ENCODE measurements at places on chromosomes 16 and 17. TPM values are rescaled to one million over a fixed set of nuclear protein-coding genes. Genes with fewer than 3 reads are reported as not detected.

The SERPINF2 gene
- 0.36 TPM for total RNA-seq

DNA sequence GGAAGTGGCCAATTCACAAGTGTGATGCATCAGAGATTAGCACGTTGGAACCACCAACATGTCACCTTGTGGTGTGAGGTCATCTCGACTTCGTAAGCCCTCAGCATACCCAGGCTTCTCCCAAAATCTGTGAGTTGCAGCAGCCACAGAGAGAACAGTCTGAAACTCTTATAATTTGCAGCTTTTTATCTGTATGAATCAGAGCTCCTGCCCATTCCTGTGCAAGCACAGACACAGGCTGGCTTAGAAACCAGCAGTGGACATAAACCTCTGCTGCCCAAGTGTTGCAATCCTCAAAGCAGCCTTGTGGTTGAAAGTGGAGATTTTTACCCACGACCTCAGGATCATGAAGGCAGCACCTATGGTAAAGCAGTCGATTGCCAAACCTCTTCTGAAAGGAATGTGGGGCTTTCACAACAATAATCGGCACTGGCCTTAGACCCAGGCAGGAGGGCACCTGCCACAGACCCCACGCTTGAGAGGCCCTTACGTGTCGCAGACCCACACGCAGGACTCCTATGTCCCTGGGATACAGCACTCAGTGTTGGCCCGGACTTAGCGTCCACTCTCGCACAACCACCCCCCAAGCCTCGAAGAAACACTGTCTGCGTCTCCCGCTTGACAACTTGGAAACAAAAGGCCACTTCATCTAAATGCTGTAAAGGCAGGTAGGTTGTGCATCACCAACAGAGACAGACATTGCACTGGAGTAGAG, 24.5 kb upstream of the OSGIN1 start:
- DNase-seq = no peak

GRCh38 chr17:76529224-76530094, 8.1 kb downstream of the CYGB start:
- no peak for DNase-seq

The PRR35 gene
- total RNA-seq = not detected

The ZNF287 gene
- 5.0 TPM for total RNA-seq

The CDRT15 gene
- not detected for total RNA-seq

The CDC27 gene
- 134 TPM for total RNA-seq

DNA sequence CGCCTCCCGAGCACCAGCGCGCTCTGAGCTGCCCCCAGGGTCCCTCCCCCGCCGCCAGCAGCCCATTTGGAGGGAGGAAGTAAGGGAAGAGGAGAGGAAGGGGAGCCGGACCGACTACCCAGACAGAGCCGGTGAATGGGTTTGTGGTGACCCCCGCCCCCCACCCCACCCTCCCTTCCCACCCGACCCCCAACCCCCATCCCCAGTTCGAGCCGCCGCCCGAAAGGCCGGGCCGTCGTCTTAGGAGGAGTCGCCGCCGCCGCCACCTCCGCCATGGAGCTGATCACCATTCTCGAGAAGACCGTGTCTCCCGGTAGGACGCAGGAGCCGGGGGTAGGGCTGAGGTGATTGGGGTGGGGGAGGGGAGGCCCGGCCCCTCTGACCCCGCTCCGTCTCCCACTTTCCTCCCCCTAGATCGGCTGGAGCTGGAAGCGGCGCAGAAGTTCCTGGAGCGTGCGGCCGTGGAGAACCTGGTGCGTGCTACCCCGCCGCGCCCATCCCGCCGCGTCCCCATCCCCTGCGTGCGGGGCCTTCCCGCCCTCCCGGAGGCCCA, 329 bp downstream of the KPNB1 start:
- no peak for DNase-seq

DNA sequence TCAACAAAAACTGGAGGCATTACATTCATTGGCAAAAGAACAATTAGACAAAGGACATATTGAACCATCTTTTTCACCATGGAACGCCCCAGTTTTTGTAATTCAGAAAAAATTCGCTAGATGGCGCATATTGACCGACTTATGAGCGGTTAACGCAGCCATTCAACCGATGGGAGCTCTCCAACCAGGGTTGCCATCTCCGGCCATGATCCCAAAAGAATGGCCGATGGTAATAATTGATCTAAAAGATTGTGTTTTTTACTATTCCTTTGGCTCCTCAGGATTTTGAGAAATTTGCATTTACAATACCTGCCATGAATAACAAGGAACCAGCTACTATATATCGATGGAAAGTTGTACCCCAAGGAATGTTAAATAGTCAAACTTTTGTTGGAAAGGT, 21.4 kb downstream of the ALOX15B start:
- peak; percentile 53 for DNase-seq

- no peak for DNase-seq
Observed at GRCh38 chr16:2243781-2244180, 7.5 kb downstream of the DNASE1L2 start.

DNA sequence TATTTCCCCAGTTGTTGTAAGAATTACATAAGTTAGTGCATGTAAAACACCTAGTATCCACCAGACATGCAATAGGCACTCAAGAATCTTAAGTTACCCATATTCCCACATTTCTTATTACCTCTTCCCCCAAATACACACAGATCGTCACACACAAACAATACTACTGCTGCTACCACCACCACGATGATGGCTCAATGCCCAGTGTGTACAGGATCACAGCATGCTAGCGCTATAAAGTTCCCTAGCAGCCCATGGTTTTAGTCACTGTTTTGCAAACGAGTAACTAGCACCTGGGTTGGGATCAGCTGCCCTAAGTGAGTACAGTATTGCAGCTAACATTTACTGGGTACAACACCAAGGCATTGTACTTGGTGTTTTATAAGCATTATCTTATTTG, 411.7 kb downstream of the UTP18 start:
- no peak for DNase-seq

- DNase-seq = no peak
Observed at GRCh38 chr16:50446861-50447260, 78.1 kb upstream of the BRD7 start.

DNA sequence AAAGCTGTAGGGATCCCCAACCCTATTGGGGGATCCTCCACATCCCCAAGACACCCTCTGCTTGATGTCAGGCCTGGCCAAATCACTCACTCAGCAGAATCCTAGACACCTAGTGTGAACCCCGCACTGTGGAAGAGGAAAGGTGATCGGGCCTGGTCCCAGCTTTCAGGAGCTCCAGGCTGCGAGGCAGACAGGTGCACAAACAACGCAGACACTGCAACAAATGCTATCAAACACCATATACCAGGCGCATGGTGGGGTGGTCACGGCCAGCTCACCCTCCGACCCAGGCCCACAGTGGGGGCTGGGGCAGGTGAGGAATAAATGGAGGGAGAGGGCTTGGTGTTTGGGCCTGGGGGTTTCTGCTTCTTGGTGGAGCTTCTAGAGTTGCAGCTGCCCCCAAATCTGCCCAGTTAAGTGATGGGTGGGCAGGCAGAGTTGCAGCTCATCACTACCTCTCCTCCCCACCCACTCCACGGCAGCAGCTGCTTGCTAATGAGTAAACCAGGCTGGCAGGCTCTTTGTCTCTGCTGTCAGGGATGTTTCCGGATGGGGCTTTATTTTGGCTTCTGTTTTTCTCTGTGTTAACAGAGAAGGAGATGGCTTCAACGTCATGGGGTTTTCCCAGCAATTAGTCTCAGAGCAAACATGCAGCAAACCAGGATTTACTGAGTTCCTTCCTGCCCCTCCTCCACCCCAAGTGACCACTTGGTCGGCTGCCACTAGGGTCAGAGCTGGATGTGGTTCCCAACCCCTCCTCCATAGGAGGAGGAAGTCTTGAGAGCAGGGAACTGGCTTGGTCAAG, 46.6 kb downstream of the PECAM1 start:
- no peak for DNase-seq

DNA sequence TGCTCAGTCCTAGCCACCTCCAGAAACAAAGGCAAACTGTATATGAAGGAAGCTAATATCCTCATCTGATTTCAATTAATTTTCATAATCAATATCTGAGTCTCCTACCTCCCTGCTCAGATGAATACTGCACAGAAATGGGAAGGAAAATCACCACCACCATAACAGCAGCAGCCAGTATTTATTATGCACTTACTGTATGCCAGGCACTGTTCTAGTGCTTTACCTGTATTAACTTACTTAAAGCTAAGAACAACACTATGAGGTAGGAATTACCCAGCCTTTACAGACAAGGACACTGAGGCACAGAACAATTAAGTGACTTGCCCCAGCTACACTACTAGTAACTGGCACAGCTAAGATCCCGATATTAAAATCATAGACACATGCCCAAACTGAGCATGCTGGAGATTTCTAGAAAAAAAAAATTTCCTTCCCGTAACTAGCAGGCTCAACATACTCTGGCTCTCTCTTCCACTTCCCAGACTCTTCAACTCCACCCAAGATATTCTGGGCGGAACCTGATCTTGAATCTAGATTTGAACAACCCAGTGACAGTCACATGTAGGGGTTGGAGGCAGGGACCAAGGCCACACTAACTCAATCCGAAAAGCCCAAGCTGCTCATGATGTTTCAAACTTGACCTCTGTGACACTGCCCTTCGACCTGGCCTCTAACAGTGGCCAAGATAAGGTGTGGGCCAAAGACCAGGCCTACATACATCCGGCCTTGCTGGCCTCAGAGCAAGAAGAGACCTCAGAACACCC, 3.9 kb downstream of the TRIM25 start:
- DNase-seq = no peak

DNA sequence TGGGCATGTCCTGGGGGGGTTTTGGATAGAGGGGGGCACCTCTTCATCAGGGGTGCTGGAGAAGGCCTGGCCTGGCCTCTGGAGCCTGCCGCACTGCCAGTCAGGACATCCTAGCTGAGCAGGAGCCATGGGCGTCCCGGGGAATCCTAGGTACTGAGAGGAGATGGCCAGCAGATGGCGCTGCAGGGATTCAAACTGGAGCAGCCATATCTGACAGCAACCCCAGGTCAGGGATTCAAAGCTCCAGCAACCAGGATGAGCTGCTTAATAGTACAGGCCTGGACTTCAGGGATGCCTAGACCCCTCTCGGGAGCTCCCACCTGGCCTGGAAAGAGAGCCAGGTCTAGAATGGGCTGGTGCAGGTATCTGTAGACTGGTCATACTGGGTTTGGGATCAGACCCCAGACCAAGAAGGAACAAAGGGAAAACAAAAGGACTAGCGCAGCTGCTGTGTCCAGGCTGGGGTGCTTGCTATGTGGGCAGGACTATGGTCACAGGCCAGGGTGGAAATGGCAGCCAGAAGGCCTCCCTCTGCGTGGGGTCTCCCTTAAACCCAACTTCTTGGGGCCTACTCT, 306.9 kb upstream of the RBFOX1 start:
- peak; percentile 40 for DNase-seq

DNA sequence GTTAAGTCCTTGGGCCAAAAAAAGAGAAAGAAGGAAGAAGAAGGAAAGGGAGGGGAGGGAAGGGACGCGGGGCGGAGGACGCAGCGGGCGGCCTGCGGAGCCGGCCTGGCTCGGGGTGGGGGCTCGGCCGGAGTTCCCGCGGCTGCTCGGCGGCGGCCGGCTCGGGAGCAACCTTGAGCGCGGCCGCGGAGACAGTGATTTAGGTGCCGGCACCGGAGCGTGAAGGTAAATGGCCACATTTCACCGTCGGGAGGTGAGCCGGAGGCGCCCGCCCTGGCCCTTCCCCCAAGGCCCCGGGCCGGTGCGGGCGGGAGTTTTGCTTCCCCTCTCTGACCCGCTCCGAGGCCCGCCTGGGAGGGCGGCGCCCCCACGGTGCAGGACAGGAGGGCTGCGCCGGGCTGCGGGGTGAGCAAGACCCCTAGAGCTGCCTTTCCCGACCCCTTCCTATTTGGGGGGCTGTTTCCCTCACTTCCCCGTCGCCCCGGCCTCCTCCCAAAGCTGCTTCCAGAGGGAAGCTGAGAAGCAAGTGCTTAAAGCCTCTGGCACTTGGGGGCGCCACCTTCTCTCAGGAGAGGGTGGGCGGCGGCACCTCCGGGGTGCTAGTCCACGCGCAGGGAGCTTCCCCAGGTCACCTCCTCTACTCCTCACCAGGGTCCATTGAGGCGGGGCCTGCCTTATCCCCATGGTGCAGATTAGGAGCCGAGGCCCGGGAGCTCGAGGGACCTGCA, 56.5 kb downstream of the MRM1 start:
- DNase-seq = peak; percentile 22

- DNase-seq = no peak
Observed at GRCh38 chr17:841313-841712, 59.2 kb downstream of the MRM3 start.

DNA sequence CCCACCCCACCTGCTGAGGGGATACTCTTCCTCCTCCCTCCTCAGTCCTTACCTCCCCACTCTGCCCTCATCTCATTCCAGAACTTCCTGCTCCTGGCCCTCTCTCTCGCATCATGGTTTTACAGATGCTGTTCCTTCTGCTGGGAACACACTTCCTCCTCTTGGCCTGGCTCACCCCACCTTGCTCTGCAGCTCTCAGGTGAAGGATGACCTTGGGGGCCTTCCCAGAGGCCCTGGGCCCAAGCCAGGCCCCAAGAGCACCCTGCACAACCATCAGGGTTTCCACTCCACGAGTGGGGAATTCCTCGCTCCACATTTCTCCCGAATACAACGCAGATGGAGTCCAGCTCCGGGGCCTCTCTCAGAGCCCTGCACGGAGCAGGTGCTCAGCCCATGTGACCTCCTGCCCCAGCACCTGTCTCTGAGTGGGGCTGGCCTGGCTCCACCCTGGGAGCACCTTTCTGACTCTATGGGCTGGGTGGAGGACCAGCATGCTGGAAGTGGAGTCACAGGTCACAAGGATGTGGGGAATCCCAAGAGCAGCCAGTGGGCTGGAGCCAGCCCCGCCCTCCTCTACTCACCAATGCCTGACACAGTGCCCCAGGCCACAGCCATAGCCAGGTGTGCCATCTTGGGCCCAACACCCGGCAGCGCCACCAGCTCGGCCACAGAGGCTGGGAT, 4.5 kb downstream of the NTHL1 start:
- DNase-seq = no peak

DNA sequence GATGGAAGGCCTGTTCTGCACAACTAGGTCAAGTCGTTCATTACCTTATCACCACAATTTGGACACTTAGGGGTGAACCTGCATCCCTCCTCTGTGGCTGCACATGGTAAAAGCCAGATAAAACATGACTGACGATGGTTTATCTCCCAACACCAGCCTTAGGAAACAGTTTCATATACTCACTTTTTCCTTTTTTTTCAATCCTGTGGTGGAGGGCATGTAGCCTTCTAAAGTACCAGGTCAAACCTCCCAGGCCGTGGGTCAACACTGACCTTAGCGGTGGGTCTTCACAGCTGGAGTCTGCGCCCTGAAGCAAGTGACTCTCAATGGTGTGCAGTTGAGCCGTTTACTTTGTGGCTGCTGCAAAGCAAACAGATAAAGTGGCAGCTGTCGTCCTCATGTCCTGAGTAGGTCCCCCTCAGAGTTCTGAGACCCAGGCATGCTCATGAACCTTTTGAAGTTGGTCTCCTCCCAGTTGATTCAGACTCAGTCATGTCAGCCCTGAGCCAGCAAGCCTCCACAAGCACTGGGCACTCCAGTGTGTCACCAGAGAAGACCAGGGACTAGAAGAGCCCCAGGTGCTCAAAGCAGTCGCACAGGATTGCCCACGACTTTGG, 5.9 kb downstream of the FAHD1 start:
- no peak for DNase-seq

- DNase-seq = no peak
Observed at GRCh38 chr16:89460556-89460955, 29.8 kb downstream of the ANKRD11 start.
